ENCODE measurements at places on chromosomes 1 and 21.
A peak's percentile ranks its signal among the peaks of the same experiment; 100 is the strongest.

- no peak for DNase-seq
Observed at GRCh38 chr21:35520302-35520701, 471.2 kb upstream of the RUNX1 start.

DNA sequence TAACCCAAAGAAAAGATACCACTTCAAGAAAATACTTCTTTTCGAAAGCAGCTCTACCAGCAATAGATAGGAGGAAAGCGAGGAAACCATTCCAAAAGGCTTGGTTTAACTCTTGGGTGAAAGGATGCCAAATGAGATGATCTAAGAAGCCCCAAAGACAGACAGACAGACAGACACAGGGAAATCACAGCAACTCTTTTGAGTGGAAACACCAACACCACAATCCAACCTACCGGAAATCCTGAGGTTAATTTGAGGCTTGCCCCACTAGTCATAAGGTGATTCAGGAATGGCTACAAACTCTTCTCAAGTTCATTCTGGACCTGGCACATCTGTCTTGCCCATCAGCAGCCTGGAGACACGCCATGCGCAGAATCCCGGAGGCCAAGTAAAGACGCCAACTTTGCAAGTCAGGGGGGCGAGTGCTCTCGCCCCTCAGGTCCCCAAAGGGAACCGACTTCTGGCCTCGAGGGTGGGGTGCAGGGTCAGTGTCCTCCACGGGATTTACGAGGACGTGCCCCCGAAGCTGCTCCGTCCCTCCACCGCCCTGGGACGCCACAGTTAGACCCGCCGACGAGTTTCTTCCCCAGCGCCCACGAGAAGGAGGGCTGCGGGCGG lies 778 bp downstream of the EVI5 start:
- DNase-seq: no peak

DNA sequence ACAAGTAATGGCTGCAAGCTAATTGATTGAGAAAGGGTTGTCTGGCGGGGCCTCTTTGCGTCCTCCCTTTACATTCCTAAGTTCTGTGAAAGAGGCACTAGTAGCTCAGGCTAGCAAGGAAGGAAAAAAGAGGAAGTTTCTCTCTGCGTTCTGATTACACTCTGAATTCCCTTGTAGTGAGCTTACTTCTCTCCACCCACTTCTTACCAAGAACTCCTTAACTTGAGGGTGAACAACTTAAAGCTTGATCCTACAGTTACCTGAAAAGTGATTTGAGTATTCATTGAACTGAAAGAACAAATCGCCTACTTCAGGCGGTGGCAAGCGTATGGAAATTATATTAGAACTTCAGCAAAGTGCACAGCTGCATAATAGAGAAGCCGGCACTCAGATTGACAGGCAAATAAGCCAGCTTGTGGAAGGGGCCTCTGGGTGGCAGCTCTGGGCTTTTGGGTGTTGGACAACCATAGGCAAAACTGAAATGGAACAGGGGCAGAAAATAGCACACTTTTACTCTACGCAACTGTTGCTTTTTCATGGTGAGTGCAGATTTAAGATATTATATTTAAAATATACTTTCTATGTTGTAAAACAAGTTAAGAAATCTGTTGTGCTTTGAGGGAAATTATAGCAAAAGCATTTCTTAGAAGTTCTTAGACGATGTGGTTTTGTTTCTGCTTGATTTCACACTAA lies 464.5 kb downstream of the USP25 start:
- no peak for DNase-seq

- no peak for DNase-seq
Observed at GRCh38 chr1:111505641-111506119, 2.2 kb upstream of the ADORA3 start.

DNA sequence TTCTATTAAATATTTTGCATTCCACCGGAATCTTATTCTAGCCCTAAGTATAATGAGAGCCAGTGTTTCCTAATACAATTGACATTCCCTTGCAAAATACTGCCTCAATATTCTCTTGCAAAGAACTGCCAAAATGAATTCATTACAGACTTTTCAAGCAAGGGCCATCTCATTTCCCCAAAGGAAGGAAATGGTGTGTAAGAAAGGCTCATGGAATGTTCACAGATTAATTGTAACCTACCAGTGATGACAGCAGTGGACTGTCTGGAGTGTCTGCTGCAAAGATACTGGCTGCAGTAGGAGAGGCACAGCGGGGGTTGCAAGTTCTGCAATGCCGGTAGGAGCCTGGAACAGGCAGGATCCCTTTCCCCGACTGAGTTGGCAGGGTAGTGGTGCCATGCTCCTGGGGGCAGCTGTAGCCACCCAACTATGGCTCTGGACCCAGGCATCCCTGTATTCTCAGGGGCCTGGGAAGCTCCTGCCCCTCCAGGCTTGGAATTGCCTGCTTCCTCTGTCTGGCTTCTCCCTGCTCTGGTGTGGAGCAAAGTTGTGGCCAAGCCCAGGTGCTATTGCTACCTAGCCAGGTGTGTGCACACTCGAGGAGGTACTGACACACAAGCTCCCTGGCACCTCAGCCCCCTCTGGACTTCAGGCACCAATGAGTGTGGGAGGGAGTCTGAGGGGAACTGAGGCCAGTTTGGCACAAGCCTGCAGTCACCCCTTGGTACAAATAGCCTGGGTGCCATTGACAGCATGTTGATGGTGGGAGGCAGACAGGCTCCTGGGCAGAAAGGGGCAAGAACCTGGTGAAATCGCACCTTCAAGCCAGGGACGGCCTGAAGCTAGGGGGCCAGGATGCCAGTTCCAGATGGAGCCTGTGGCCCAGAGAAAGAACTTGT lies 1371.0 kb downstream of the KCNT2 start:
- no peak for DNase-seq

GRCh38 chr1:110707232-110707631 lies 32.5 kb upstream of the KCNA3 start:
- no peak for DNase-seq

GRCh38 chr1:24754229-24754628 lies 9.0 kb downstream of the CLIC4 start:
- DNase-seq: no peak

- DNase-seq: no peak
Observed at GRCh38 chr1:78223417-78224215, 177.8 kb downstream of the GIPC2 start.

DNA sequence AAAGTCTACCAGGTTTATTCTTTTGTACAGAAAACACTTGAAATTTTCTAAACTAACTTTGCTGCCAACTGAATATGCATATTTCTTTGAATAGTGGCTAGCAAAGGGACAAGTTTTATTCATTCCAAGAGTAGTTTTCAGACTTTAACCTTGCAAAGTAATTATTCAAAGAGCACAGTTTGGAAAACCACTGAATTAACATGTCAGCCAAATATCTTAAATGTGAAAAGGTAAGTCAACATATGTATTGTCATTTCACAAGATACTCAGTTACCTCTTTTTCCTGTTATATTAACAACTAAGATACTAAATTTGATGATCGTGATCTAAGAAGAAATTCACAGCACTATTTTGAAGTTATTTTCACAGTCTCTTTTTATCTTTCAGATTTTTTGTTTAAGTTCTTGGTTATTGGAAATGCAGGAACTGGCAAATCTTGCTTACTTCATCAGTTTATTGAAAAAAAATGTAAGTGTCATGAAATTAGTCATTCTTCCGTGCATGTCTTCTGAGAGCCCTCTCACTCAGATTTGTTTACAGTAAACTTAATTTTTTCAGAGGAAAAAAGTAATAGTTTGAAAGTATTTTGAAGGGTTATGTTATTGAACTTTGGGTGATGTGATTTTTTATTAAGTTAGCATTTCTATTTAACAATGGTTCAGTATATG lies 15.3 kb downstream of the RAB4A start:
- DNase-seq: no peak

DNA sequence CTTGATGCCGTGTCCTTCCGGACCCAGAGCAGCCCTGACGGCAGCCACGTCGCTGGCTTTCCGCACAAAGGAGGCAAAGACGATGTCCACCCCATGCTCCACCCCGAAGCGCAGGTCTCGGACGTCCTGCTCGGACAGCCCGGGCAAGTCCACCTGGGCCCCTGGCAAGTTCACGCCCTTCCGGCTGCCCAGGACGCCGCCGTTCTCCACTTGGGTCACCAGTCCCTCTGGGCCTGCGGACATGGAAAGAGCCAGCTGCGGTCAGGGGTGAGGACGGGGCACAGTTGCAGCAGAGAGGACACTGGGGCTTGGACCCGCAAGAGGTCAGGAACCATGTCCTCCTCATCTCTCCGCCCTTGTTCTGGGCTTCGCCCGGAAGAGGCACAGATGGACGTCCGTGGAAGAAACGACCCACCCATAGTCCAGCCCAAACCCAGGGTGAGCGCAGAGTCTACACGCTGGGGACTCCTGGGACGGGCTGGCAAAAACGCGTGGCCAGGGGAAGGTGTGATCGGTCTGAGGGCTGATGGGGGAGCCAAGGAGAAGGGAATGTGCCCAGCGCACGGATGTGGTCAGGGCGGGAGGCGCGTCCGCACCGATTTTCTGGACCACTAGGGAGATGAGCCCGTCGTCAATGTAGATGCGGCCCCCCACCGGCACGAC lies 6.6 kb downstream of the PKLR start:
- no peak for DNase-seq

GRCh38 chr21:34698270-34699015 lies 29.6 kb downstream of the CLIC6 start:
- DNase-seq: no peak

- no peak for DNase-seq
Observed at GRCh38 chr21:38120984-38121855, 135.6 kb upstream of the KCNJ15 start.

- no peak for DNase-seq
Observed at GRCh38 chr21:26554365-26554764, 18.7 kb downstream of the CYYR1 start.

DNA sequence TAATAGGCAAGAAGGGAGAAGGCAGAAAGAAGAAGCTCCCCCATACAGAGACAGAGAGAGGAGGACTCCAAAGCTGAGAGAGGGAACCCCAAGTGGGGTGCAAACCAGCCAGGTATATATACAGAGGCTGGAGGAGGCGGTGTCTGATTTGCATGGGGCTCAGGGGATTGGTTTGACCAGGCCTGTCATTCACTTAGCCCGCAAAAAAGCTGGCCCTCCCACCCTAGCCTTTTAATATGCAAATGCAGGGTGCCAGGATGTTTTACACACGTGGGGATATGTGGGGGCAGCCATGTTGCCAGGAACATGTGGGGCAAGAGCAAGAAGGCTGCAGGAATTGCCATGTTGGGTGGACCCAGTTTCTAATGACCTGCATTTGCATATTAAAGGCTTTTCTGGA lies 37.0 kb upstream of the TENT5B start:
- DNase-seq: no peak

DNA sequence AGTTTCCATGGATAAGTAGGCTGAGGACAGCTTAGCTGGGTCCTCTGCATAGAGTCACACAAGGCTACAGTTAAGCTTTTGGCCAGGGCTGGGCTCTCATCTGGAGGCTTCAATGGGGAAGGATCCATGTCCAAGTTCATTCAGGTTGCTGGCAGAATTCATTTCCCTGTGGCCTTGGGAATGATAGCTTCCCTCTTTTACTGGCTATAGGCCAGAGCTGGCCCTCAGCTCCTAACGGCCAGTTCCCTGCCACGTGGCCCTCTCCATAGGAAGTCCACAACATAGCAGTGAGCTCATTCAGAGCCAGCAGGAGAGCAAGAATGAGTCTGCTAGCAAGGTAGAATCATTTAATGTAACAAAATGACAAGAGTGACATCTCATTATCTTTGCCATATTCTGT lies 15.1 kb upstream of the PODN start:
- no peak for DNase-seq

DNA sequence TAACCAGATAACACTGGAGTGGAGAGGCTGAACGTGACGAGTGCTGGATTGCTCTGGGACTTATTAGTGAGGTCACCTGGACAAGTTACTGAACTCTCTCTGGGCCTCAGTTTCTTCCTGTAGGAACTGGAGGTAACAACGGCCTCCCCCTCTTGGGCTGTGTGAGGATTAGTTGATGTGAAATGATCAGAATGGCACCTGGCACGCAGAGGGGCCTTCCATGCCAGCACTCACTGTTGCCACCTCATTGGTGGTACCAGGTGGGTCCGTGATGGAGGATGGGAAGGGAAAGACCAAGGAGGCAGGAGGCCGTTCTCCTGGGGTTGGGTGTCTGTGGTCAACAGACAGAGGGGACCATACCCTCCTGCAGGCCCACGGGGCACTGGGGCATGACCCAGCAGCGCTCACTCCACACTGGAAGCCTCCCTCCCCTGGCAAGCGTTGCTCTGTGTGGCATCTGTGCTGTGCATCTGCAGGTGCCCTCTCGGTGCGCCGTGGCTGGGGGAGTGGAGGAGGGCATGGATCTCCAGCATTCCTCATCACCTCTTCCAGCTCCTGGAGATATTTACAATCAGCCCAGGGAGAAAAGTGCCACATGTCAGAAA lies 349.5 kb upstream of the VAMP3 start:
- no peak for DNase-seq

DNA sequence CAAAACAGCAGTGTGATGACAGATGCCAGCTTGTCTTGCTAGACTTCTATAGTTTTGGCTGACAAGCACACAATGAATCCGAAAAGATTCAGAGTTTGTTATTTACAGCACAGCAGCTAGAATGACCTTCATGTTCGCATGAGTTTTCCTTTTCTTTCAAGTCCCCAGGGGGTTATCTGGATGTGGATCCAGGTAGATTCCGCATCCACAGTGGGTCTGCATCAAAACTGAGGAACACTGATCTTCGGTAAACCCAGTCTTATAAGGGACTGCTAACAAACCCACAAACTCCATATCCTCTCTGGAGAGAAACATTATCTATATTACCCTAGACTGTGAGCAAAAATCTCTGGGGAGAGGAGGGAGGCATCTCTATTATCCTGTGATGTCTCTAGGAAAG lies 69.0 kb upstream of the DEPDC1 start:
- no peak for DNase-seq

- peak; percentile 60 for DNase-seq
Observed at GRCh38 chr1:999725-1000356, at the start of gene HES4. Gene HES4, minus strand, starts transcription at chr1:1000097. Its CDS starts 124 bp downstream, at chr1:999973.

DNA sequence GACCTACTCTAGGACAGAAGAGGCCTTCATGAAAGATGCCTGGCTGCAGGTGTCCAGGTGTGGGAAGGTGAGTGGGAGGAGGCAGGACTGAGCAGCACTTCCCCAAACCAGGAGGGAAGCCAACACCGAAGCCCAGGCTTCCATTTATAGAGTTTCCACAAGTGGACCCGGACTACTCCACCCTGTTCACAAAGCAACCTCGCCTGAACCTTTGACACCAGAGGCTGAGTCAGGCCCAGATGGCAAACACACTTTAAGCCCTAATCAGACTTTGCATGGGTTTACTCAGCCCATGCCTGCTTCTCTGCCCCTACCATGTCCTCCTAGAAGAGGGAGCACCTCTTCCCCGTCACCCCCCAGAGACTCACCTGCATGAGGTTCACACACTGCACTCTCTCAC lies 14.0 kb downstream of the PRR9 start:
- DNase-seq: no peak

DNA sequence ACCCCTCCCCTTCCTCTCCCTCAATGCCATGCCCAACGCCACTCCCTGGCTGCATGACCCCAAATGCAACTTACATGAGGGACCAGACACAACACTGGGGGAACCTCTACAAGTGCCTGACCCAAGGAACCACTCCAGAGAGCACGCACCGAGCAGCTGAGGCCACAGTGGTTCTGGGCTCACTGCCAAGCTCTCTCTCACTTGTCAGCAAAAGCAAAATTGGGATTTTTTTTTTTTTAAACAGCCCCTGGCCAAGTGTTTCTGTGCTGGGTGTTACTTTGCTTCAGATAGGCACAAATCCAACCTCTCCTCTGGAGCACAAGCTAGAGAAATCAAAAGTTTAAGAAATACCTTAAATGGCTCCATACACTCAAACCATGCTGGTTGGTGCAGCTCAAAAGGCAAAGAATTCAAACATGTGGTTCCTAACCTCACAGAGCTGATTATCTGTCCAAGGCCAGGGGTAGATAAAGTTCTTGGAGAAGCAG lies 363.0 kb downstream of the SETD4 start:
- no peak for DNase-seq

GRCh38 chr1:91278754-91279153 lies 125.9 kb downstream of the HFM1 start:
- no peak for DNase-seq

Measured in 8988T (cell line).